Stimulated activated CD8-positive, alpha-beta memory T cell treated with anti-CD3 and anti-CD28 coated beads, Interleukin-4, amount 100 ng/mL, for 4 hours (primary cell): ENCODE measurements at places on chromosomes 7 and 10.
A peak's percentile ranks its signal among the peaks of the same experiment; 100 is the strongest.

DNA sequence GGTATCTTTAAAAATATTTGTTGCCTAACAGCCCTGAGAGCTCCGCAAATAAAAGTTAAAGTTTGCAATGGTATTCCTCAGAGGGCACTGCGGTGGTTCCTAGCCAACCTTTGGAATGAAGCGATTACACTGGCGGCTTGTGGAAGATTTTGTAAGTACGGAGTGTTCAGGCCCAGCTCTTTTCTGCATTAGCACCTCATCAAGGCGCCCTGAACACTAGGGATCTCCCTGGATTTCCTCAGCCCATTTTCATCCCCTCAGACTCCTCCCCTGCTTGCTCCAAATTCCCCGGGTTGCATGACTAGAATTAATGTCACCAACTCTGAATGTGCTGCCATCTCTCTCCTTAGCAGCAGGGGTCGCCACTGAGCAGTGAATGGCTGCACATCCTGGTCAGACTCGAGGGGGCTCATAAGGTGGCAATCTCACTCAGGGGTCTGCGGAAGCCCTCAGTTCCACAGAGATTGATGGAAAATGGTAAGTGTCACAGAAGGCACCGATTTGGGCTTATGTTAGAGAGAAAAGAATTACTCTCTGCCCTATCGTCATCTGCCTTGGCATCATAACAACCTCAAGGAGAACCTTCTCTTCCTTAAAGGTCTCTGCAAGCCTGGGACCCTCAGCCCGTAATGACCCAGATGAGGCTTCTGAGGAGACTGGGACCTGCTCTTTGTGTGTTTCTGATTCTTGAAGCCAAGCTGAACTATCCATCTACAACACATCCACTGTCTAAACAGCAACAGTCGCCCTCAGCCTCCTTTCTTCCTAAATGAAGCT, 262.8 kb upstream of the AOAH start:
- no peak for DNase-seq

GRCh38 chr7:13540429-13540828, 449.0 kb downstream of the ETV1 start:
- DNase-seq = no peak

GRCh38 chr10:67988606-67989005, 86.5 kb downstream of the HERC4 start:
- no peak for DNase-seq

DNA sequence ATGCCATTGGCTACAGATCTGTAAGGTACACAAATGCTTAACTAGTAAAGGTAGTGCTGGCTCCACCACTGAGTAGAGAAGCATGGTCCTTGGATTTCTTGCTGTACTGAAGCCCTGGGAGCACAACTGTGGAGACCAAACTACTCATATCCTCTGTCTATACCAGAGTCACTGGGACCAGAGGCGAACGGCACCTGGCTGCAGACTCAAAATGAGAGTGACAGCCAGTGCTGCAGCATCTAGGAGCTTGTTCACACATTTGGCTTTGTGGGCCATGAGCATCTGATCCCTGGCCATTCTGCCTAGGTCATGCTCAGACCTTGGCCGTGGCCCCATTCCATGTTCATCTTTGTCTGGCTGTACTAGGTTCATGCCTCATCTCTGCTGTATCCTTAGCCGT, 31.9 kb downstream of the LRRC18 start:
- DNase-seq = no peak

DNA sequence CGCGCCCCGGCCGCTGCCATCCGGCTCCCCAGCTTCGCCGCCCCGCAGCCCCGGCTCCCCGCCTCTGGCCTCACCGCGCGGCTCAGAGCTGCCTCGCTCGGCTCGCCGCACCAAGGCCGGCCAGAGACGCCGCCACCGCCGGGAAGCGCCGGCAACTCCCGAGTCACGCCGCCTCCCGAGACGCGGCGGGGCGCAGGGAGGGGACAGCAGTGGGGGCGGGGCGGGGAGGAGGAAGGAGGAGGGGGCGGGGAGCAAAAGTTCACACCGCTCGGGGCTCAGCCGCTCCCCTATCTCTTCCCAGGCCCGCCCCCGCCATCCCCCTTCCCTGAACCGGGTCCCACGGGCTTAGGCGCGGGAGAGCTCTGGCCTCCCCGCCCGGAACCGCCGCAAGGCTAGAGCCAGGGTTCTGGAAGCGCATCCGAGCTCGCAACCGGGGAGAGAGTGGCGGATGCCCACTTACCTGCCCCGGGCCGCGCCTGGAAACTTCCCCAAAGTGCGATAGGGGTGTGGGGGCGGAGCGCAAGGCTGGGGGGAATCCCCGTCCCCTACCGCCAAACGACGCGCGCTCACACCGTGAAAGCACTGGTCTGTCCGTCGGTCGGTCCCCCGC, 1.0 kb downstream of the CHST15 start:
- no peak for DNase-seq

DNA sequence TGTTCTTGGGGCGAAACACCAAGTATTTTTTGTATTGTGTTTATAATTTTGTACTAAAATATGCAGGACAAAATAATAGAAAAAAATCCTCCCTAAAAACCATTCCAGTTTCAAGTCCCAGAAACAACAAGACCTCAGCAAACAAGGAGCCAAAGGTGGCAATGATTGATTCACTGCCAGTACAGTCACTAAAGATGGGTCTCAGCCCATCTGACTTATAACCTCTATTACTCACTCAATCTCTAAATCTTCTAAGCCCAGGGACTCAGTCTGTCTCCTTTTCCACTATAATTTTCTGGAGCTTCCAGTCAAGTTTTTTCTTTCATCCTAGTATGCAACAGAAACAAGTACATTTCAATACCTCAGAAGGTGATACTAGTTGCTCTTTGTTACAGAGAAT, 33.3 kb downstream of the SNX13 start:
- no peak for DNase-seq

DNA sequence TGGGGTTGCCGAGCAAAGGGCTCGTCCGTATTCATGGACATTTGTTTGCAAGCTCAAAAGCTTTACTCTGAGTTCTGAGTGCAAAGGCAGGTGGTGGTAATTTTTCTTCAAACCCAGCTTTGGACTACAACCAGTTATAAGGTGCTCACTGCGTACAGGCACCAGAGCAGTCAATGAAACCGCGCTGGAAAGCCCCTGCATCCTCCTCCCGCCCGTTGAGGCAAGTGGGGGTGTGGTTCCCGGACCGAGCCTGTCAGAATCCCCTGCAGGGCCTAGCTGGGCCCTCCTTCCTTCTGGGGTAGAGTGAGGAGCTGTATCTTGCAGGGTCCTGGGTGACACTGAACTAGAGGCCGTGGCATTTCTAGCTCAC, 22.3 kb downstream of the AMZ1 start:
- peak; percentile 24 for DNase-seq

- DNase-seq = peak; percentile 51
Measured at GRCh38 chr10:70549962-70550458, 52.5 kb downstream of the PRF1 start.
